ENCODE measurements at places on chromosomes 3 and 15.
A peak's percentile ranks its signal among the peaks of the same experiment; 100 is the strongest.

- DNase-seq, result no peak
Observed at GRCh38 chr15:66763186-66764071, 61.4 kb downstream of the SMAD6 start.

DNA sequence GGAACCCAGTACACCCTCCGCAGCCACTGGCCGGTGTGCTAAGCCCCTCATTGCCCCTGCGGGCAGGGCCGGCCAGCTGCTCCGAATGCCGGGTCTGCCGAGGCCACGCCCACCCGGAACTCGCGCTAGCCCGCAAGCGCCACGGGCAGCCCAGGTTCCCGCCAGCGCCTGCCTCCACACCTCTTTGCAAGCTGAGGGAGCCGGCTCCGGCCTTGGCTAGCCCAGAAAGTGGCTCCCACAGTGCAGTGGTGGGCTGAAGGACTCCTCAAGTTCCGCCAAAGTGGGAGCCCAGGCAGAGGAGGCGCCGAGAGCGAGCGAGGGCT is 81.4 kb upstream of the BCHE start:
- DNase-seq, result no peak

DNA sequence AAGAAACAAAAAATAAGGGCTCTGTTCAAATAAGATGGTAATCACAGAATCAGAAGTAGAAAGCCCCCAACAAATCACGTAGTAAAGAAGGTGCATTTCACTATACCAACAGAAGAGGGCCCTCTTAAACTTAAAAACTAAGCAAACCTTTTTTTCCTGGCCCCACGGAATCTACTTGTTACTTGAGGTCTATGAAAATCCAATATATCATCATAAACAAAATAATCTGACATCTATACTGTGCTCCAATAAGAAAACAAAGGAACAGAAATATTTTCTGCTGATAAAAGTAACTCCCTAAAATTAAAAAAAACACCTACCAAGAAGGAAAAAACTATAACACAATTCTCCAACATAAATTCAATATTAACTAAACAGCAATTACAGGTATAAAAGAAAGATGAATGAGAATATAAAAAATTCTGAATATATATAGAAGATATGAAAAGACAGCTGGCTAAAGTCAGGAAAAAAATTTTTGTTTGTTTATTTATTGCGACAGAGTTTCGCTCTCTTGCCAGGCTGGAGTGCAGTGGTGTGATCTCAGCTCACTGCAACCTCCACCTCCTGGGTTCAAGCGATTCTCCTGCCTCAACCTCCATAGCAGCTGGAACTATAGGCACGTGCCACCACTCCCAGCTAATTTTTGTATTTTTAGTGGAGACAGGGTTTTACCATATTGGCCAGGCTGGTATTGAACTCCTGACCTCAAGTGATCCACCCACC is 81.8 kb downstream of the CLASP2 start:
- DNase-seq, result peak; percentile 38

DNA sequence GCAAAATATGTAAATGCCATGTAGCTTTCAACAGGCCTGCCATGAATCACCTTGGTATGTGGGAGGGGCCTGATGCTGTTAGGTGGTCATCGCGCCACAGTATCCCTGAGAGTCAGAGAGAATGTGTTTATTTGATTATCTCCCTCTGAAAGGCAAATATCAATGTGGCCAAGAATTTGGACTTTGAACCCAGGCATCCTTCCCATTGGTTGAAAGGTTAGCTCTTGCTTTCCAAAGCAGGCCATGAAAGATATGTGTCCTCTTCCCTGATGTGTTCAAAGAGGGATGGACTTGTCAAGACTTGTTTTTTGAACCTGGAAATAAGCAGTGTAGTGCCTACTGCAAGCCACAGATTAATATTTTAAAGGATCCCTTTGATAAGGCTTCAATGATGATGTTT is 36.7 kb downstream of the SRP14 start:
- DNase-seq, result no peak

DNA sequence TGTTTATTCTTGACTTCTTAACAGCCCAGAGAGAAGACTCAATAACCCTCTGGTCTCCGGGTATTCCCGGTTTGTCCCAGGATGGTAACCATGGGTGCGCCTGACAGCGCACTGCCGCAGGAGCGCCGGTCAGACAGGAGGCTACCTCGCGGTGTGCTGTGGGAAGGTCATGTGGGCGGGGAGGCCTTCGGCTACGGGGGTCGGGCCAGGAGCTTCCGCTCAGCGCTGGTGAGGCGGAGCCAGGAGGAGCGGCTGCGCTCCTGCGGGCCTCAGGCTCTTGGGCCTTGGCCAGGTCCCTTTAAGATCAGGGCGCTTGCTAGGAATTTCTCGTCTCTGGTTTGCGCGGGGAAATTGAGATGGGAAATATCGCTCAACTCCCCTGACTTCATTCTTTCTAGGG is 182.3 kb upstream of the NDN start:
- DNase-seq, result no peak

DNA sequence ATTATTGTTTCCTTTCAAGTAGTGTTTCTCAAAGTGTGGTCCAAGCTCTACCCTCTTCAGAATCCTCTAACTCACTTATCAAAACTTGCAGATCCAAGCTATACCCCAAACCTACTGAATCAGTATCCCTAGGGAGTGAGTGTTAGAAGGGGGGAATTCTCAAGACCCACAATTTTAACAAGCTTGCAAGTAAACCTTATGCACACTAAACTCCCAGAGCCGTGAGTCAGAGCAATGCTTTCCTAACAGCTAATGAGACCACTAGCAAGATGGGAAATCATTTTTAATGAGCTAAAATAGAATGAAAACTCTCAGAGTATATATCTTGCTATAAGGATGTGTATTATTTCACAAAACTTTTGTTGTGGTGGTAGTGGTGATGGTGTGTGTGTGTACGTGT is 41.1 kb upstream of the SRGAP3 start:
- no peak for DNase-seq

GRCh38 chr15:83185561-83185960 is 22.1 kb downstream of the HDGFL3 start:
- no peak for DNase-seq

GRCh38 chr15:62625429-62626033 is 417.0 kb upstream of the TPM1 start:
- no peak for DNase-seq

- DNase-seq, result peak; percentile 90
Observed at GRCh38 chr15:60423537-60423936, 25.8 kb upstream of the ANXA2 start.

DNA sequence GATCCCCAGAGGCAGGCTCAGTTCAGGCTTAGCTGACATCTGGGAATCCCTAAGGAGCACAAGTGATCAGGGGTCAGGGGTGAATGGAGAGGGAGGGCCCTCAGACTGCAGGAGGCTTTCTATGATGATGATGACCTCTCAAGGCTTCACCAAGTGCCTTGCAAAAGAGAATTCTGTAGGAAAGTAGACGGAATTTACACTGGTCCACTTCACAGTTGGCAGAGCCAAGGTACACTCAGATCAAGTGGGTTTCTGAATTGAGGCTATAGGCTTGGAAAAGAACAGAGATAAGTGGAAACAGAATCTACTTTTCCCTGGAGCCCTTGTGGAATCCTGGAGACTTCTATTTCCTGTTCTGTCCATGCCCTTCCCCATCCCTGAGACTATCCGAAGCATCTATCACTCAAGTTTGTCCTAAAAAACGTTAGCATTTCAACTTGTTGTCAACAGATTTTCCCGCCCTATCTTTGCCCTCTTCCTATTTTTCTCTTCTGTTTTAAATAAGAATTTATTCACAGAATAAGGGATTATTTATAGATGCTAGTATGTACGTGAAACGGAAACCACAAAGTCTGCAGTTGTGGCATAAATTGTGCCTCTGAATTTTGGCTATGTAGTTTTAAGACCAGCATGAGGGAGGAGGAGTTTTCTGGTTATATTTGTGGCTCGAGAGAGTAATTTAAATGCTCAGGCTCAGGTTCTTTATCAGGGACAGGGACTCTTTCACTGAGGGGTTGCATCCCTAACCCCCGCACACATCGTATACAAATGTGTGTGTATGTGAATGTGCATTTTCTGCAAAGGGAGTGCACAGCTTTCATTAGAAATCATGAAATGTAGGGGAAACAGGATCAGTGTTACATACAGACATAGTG is 12.8 kb downstream of the GCSAM start:
- no peak for DNase-seq

GRCh38 chr3:169539856-169540255 is 123.7 kb downstream of the MECOM start:
- DNase-seq, result no peak

GRCh38 chr3:42032693-42033349 is 58.3 kb upstream of the TRAK1 start:
- DNase-seq, result peak; percentile 85

DNA sequence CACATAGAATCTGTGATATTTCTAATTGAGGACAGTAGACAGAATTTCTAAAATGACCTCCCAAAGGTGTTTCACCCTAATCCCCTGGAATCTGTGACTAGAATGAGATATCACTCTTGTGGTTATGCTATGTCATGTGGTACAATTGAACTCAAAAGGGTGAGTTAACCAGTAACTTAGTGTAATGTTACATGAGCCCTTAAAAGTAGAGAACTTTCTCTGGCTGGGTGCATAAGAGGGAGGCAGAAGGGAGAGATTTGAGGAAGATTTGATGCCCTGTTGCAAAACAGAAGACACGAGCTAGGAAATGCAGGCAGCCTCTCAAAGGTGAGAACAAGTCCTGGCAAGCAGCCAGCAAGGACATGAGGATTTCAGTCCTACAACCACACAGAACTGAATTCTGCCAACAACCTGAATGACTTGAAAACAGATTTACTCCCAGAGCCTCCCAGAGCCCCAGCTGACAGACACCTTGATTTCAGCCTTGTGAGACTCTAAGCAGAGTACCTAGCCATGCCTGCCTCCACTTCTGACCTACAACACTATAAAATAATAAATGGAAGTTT is 160.3 kb downstream of the MTHFS start:
- peak; percentile 12 for DNase-seq

DNA sequence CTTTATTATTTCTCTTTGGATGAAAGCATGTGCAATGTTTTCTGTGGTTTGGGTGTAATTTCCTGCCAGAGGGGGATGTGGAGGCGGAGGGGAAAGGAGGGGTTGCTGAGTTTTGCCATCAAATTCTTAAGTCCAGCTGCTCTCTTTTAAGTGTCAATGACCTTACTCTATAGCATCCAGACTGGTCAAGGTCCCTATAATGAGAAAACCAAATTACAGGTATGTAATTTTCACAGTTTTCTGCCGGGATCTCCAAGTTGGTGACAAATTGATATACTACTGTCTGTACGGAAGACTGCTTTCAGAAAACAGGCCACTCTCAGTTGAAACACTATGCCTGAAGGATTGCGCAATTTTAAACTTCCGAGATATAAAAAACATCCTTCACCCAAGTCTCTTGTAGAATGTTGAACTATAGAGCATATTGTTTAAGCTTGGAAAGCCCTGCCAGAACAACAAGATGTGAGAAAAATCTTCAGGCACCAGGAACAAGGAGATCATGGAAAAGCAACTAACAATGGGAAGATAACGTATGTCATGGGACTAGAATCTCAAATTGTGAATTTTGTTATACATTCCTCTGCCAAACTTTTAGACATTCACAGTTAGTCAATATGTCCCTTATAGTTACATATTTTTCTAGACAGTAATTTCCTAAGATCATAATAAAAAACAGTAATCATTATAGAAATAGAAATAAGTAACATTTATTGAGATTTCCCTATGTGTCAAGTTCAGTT is 300.7 kb upstream of the SATB1 start:
- no peak for DNase-seq

DNA sequence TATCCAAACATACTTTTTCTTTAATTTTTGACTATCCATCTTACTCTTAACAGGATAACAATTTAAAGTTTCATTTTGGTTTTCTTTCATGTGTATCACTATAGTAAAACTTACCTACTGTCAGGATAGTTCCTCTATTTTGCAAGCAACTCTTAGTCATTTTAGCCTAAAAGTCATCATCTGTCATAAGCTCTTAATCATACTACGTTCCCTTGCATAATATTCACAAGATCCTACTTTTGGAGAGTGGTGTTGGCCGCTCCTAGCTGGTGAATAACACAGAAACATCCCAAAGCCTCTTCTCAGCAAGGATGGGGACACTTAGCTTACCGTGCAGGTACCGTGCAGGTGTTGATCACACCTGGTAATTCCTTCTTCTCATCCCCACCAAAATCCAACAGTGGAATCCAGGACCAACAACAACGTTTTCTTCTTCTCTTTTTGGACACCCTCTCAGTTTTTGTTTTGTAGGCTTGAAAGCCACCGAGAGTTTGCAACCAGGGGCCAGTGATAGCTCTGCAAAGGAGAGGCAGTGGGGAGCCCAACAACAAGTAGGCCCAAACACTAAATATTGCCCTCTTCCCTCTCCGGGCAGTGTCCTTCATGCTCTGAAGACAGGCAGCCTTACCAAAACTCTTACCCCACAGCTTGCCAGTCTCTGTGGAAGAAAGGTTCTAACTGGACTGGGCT is 433 bp downstream of the FILIP1L start:
- no peak for DNase-seq

- no peak for DNase-seq
Observed at GRCh38 chr3:54845551-54845950, 82.3 kb downstream of the LRTM1 start.

- no peak for DNase-seq
Observed at GRCh38 chr3:8492744-8493511, 8.7 kb upstream of the LMCD1 start.

DNA sequence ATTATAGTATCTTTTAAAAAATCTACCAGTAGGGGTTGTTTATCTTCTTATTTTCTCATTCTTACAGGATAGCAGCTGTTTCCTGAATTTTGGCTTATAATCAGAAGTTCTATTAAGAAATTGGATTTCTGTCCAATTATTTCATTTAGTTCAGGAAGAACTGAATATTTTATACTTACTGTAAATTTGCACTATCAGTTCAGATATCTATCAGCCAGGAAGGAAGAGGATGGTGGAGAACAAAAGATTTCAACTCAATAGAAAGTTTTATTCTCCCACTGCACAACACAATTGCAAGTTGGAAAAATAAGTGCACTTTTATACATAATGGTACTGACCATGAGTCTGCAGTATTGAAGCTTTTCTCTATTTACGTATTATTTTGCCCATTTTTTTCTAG is 400.9 kb downstream of the PLOD2 start:
- no peak for DNase-seq

GRCh38 chr15:52042051-52042851 is 23.2 kb downstream of the MAPK6 start:
- DNase-seq, result no peak

DNA sequence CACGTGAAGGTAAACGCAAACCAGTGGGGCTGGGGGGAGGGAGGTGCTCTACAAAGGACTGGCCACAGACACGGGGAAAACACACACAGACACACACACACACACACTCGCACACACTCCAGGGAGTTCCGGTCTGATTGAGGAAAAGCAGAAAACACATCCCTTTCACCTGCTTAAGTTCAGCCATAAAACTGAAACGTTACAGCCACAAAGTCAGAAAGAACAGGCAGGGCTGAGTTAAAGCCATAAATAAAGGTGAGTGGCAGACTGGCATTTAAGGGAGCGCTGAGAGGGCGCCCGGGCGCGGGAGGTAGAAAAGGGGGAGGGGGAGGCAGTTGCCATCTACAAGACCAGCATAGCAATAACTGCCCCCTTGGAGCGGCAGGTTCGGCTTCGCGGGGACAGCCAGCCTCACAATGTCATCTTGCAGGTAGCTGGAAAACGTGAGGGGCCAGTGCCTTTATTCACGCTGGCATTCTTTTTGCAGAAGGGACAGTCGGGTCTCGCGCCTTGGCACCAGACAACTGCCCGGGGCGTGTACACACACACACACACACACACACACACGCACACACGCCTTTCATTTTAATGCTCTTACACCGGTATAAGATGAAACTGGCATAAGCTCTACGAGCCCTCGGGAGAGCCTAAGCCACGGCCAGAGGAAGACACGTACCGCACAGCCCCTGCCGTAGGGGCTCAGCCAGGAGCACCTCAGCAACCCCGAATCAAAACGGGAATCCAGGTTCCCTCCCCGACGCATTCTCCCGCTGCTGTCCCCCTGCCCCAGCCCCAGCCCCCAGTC is 866 bp downstream of the TNIK start:
- DNase-seq, result no peak

Measured in kidney epithelial cell (primary cell).